Body of pancreas (tissue), 4 donors: ENCODE measurements at places on chromosomes 6 and 20. TPM values are rescaled to one million over a fixed set of nuclear protein-coding genes. Genes with fewer than 3 reads are reported as not detected.
A peak's percentile ranks its signal among the peaks of the same experiment; 100 is the strongest.

FAM83C gene
- not detected for total RNA-seq

NMBR gene
- total RNA-seq: not detected

SLC17A1 gene
- not detected for total RNA-seq

SLC26A8 gene
- total RNA-seq: not detected

DNA sequence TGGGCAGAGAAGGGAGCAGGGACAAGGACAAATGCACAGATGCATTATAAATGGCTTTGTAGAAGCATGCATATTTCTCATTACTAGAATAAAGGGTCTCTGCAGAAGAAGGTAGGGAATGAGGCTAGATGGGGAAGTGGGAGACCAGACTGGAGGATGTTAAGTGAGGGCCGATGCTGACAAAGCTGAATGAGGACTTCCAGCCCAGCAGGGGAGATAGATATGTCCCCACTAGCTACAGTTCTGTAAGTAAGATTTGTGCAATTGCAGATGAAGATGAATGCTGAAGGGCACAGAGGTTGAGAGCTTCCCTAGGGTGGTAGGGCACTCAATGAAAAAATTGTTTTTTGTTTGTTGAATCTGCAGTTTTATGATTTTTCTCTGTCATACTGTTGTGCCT is 16.9 kb downstream of the ADGRG6 start:
- no peak overlapping the region for H3K27ac ChIP-seq
- no peaks in the 10 kb centered on the region for H3K36me3 ChIP-seq
- no peak overlapping the region for H3K4me3 ChIP-seq
- DNase-seq: no peak

DNA sequence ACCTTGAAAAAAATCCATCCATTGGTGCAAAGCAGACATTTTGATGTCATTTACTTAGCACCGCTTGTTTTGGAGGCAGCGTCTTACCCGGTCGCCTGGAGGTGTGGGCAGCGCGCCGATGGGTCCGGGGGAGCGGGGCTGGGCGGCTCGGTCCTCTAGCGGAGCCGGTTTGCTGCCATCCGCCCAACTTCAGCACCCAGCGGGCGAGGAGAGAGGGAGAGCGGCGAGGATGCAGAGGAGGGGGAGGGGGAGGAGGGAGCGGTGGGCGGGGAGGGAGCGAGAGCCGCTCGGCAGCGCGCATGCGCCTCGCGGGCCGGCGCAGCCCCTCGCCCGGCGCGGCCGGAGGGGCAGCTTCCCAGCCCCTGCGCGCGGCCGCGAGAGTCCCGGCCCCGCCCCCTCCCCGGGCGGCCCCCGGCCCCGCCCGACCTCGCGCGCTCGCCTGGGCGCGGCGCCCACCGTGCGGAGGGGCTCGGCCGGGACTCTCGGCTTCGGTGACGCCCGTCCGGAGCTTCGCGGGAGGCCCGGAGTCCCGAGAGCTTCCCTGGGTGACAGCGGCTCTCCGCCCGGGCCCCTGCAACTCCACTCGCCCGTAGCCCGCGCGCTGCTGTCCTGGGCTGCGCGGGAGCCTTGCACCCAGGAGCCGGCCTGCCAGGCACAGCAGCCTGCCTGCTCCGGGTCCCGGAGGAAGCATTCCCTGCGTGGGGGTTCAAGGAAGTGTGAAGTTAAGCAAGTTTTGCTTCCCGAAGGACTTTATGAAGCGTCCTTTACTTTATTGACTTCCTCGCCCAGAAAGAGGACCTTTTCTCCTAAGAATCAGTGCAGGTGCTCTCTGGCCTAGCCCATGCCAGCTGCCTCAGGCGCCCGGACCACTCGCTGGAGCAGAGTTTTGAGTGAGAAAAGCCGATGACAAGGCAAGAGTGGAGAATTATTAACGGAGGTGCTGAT is at the start of gene RGS17:
Gene RGS17, minus strand, starts transcription at position 246 of the 945 bp plus-strand sequence. CDS start 87,264 bp downstream, outside the sequence.
- H3K27me3 ChIP-seq: peaks cover 6% of the 10 kb centered on the region
- H3K27ac ChIP-seq: peak within 1 kb of the TSS; percentile 32
- H3K36me3 ChIP-seq: no peaks in the 10 kb centered on the region
- peak within 1 kb of the TSS; percentile 70 for H3K4me3 ChIP-seq
- DNase-seq: peak; percentile 58

GRCh38 chr6:16278048-16278724 is 39.8 kb downstream of the GMPR start:
- H3K4me1 ChIP-seq: no peaks in the 10 kb centered on the region
- no peaks in the 10 kb centered on the region for H3K36me3 ChIP-seq
- no peak for DNase-seq
- H3K4me3 ChIP-seq: no peak overlapping the region

DNA sequence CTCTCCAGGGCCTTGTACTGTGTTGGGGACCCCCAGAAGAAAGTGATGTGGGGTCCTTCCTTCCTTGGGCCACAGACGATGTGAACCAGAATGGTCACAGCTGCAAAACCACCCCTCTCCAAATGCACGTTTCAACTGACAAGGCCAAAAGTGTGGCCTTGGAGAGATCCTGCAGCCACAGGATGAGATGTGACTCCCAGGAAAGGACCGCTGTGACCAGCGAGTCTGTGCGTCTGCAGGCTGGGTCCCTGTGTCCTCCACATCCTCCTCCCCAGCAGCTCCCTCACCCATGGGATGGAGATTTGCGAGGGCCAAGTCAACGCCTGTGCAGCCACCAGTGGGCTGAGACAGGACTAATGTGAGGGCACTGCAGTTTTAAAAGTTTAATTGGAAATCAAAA is 247.0 kb downstream of the ERMARD start:
- no peak overlapping the region for H3K4me3 ChIP-seq
- H3K4me1 ChIP-seq: no peaks in the 10 kb centered on the region
- H3K27me3 ChIP-seq: no peaks in the 10 kb centered on the region
- H3K36me3 ChIP-seq: no peaks in the 10 kb centered on the region
- DNase-seq: no peak

DNA sequence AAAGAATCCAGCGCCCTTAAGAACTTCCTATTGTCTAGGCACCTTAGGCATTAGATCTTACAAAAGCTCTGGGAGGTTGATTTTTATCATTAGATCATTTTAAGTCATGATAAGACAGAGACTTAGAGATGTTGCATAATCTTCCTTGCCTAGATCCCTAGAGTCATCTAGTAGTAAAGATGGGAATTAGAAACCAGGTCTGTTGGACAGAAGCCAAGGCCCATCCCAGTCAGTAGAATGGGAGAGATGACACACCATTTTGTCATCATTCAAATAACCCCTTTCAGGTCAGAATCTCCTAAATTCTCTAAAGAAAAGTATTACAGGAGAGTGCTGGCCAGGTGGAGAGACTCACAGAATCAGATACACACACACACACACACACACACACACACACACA is 579.1 kb downstream of the BMP2 start:
- H3K36me3 ChIP-seq: no peaks in the 10 kb centered on the region
- no peak for DNase-seq
- no peak overlapping the region for H3K27ac ChIP-seq
- no peaks in the 10 kb centered on the region for H3K27me3 ChIP-seq

DNA sequence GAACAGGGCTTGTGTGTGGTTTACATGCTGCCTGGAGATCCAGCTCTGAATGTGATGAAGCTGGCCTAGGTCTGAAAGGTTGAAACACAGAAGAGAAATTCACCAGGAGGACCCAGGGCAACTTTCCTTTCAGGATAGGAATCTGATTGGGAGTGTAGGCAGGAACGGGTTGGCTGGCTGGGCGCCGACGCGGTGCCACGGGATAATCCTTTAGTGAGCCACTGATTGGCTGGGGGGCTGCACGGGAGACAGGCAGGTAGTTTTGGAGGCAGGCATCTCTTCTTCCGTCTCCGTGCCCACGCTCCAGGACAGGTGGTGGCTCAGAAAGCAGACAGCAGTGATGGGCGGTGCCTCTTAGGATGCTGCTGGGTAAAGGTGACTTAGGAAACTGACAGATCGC is 294.6 kb downstream of the CDH4 start:
- no peaks in the 10 kb centered on the region for H3K27me3 ChIP-seq
- H3K27ac ChIP-seq: no peak overlapping the region
- no peaks in the 10 kb centered on the region for H3K4me1 ChIP-seq
- H3K36me3 ChIP-seq: no peaks in the 10 kb centered on the region
- DNase-seq: no peak

GRCh38 chr6:34656378-34657036 is 40.1 kb downstream of the ILRUN start:
- peaks cover 45% of the 10 kb centered on the region for H3K4me1 ChIP-seq
- H3K27me3 ChIP-seq: no peaks in the 10 kb centered on the region
- H3K4me3 ChIP-seq: no peak overlapping the region
- H3K27ac ChIP-seq: peak overlapping the region; percentile 94

DNA sequence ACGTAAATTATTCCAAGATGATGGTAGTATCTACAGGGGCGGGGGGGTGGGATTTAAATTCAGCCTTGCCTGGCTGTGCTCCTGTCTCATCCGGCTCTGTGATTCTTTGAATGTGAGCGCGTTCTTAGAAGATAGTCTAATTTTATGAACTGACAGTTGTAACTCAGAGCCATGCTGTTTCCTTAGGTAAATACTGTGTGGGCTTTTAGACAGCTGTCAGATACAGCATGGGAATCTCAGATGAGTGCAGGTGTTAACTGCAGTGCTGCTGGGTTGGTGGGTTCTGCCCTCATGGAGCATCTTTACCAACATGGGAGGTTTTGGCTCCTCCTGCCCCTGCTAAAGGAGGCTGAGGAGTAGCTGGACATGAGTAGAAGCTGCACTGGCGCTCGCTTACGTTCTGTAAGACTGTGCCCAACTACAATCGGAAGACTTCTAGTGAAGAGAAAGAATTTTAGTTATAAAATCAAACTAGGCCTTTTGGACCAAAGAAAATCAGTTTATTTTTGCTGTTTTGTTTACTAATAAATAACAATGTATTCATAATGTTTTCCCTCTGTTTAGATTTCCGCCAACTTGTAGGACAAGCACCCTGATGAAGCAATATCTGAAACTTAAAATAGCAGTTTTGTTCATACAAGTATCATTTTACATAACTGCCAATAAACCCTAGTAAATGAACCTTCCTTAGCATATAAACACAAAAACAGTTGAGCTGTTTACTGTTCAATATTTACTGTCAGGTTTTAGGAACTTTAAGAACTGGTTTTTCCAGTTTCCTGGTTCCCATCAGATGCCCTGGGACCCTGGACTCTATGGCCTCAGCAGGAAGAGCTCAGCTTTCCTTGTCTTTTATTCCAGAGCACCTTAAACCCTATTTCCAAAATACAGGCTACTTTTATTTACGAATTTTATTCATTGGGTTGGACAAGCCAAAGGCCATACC is 66.1 kb downstream of the FAM120B start:
- DNase-seq: no peak
- H3K36me3 ChIP-seq: peaks cover 4% of the 10 kb centered on the region
- no peak overlapping the region for H3K27ac ChIP-seq
- peaks cover 8% of the 10 kb centered on the region for H3K4me1 ChIP-seq
- H3K27me3 ChIP-seq: no peaks in the 10 kb centered on the region

- DNase-seq: no peak
- no peaks in the 10 kb centered on the region for H3K4me1 ChIP-seq
- no peaks in the 10 kb centered on the region for H3K27me3 ChIP-seq
- H3K36me3 ChIP-seq: peaks cover 13% of the 10 kb centered on the region
- H3K27ac ChIP-seq: no peak overlapping the region
Measured at GRCh38 chr20:50585678-50586077, 75.5 kb downstream of the PTPN1 start.

- no peak overlapping the region for H3K27ac ChIP-seq
- no peak for DNase-seq
- H3K4me3 ChIP-seq: no peak overlapping the region
Measured at GRCh38 chr20:58461899-58462298, 53.3 kb downstream of the APCDD1L start.

- no peak for DNase-seq
- H3K4me1 ChIP-seq: no peaks in the 10 kb centered on the region
- H3K36me3 ChIP-seq: no peaks in the 10 kb centered on the region
- no peaks in the 10 kb centered on the region for H3K27me3 ChIP-seq
Measured at GRCh38 chr20:7790189-7790588, 150.1 kb downstream of the HAO1 start.
